ENCODE measurements at places on chromosomes 3 and 15. TPM values are rescaled to one million over a fixed set of nuclear protein-coding genes. Genes with fewer than 3 reads are reported as not detected.

DNA sequence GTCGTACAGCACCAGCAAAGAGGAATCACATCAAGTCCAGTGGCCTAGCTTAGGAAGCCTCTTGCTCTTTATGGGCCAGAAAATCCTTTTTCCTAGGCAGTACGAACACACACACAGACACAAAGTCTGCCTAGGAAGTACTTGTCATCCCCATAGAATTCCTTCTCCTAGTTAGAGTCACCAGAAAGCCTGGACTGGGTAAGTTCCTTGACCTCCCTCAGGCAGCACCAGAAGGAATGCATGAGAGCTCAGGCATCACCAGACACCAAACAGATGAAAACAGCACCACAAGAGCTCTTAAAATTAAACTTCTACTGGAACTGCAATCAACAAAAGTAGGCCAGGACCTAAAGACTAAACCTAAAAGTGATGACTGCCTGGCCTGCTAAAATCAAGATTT, 192.9 kb upstream of the CCDC54 start:
- no peak for DNase-seq

GRCh38 chr3:33437556-33438283, 2.5 kb downstream of the UBP1 start:
- peak; percentile 54 for DNase-seq

GRCh38 chr15:85543741-85544155, 163.3 kb downstream of the AKAP13 start:
- DNase-seq = peak; percentile 86

- no peak for DNase-seq
Observed at GRCh38 chr3:168839653-168840052, 743.9 kb upstream of the GOLIM4 start.

- DNase-seq = no peak
Observed at GRCh38 chr15:39296955-39297354, 283.9 kb upstream of the THBS1 start.

Gene TMOD2
- 7.3 TPM for total RNA-seq
